ENCODE measurements at places on chromosomes 13 and 19.

GRCh38 chr19:58538257-58539168 is 5.4 kb upstream of the TRIM28 start:
- DNase-seq, result peak; percentile 82

DNA sequence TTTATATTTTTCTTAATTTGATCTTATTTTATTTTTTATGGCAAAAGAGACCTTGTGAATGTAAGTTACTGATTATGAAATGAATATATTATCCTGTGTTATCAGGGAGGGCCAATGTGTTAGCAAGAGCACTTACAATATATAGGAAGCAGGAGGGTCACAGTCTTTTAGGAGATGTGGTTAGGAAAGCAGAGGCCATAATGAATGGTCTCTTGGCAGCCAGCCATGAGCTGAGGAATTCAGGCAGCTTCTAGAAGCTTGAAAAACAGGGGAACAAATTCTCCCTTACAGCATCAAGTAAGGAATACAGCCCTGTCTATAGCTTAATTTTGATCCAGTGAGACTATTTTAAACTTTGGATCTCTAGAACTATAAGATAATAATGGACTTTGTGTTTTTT is 2374.6 kb downstream of the PCDH9 start:
- DNase-seq, result peak; percentile 15

DNA sequence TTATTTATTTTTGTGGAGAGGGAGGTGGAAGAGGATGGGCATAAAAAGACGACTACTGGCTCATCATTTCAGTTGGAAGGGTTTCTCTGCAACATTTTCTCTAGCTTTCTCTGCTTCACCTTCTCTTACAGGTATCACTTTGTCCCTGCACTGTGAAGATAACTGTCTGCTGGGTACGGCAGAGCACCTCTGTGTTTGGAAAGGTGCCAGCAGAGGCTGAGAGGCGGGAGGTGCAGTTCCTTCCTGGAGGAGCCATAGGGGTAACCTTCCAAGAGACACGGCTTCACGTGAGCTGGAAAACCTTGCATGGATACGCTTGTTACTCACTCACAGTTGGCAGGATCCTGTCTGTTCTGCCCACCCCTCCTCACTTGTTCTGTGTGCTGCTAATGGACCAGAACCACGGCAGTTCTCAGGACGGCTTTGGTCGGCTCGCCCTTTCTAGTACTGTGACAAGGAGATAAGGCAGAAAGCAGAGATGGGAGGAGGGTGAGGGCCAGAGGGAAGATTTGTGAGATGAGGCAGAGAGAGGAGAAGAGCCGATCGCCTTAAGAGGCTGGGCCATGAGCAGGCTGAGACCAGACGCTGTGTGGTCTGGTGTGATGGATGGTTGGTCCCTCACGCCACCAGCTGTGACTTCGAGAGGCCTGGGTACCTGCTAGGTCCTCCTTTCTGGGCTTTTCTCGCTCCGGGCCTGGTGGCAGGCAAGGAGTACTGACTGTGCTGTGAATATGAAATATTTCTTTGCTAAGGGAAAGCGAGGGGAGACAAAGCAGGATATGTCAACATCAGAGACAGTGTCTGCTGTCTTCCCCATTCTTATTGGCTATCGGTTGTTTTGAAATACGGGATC is 66.8 kb downstream of the MRPL57 start:
- no peak for DNase-seq

DNA sequence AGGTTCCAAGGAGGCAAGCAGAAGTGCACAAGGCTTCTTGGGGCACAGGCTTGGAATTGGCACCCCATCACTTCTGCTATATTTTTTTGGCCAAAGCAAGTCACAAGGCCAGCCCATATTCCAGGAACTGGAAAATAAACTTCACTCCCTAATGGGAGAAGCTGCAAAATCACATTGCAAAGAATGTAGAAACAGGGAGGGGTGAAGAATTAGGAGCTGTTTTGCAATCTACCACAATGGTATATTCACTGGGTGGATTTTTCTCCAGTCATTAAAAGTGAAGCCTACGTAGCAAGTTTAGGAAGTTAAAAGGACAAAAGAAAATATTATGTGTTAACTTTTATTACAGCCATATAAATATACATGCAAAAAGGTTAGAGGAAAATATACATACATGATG is 464.8 kb downstream of the COG6 start:
- no peak for DNase-seq

DNA sequence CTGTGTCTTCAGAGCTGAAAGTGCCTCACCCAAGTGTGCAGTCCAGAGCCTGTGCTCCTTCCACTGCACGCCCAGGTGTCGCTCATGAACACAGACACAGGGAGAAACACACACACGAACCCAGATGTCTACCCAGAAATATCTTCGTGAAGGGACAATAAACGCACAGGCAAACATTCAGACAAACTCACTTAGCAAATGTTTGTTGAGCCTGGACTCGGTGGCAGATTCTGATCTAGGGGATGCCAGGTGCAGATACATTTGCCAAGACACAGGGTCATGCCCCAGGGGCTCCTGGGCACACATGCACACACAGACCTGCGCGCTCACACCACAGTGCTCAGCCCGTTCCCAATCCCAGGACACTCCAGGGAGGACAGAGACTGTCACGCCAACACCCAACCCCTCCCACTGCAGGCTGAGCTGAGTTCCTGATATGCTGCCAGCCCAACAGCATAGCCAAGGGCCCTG is 31.9 kb downstream of the SCGB2B2 start:
- DNase-seq, result no peak

DNA sequence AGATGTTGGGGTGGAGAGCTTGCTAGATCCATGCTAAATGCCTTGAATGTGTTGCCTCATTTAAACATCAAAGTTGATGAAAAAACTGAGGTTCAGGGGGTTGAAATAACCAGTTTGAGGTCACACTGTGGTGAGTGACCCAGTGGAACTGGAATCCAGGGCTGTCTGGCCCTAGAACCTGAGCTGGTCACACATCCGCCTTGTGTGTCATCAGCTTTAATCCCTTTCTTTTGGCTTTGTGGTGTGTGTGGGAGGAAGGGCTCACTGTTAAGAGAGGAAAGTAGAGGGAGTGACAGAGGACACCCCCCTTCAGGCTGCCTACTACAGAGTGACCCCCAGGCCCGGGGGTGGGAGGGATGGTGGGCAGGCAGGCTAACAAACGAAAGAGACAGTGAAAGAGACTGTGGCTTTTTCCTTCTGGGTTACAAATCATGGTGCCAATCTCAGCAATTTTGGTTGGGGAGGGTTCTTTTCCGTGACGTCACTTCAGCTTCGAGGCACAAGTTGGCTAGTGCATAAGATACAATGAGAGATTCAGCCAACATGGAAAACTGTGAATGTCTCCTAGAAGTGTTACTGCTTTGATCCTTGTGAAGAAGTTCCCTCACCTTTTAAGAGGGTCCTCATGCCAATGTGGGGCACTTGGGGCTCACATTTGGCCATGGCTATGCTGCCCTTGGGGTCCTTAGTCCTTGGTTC is 164.9 kb downstream of the DLEU7 start:
- no peak for DNase-seq

DNA sequence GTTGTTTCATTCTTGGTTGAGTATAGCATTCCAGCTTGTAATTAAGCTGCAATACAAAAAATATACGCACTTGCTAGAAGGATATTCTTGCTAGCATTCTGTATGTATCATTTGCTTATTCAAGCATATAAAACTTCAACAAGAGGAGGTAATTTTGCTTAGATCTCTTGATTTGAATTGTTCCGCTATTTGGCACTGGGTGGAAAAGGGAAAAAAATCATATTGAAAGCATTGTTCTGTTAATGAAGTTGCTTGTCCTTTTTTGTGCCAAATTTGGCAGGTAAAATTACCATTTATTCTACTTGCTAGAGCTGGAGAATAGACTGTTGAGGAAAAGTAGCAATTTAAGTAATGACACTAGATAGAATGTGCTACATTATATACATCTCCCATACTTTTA is 190.2 kb downstream of the GGACT start:
- DNase-seq, result no peak

GRCh38 chr19:52554216-52554971 is 15.7 kb upstream of the ZNF701 start:
- DNase-seq, result no peak

GRCh38 chr13:89214185-89214584 is 1543.0 kb downstream of the SLITRK5 start:
- peak; percentile 19 for DNase-seq

GRCh38 chr19:16589917-16590316 is 17.7 kb upstream of the SLC35E1 start:
- DNase-seq, result no peak

DNA sequence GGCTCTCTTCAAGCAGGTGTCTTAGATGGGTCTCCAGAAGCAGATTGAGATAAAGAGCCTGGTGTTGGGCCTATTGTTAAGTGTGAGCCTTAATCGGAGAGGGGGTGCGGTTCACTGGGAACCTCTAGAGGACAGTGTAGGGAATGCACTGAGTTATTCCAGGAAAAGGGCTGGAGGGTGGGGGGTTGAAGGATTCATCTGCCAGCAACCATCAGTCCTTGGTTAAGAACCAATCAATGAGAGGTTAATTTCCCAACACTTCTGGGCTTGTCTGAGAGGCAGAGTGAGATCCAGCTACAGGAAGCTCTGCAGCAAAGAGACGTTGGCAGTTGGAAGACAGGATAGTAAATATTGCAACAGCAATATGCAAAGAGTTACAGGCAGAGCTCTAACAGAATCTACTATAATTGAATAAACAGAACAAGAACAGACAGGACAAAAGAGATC is 28.7 kb downstream of the CYP4F2 start:
- peak; percentile 57 for DNase-seq

DNA sequence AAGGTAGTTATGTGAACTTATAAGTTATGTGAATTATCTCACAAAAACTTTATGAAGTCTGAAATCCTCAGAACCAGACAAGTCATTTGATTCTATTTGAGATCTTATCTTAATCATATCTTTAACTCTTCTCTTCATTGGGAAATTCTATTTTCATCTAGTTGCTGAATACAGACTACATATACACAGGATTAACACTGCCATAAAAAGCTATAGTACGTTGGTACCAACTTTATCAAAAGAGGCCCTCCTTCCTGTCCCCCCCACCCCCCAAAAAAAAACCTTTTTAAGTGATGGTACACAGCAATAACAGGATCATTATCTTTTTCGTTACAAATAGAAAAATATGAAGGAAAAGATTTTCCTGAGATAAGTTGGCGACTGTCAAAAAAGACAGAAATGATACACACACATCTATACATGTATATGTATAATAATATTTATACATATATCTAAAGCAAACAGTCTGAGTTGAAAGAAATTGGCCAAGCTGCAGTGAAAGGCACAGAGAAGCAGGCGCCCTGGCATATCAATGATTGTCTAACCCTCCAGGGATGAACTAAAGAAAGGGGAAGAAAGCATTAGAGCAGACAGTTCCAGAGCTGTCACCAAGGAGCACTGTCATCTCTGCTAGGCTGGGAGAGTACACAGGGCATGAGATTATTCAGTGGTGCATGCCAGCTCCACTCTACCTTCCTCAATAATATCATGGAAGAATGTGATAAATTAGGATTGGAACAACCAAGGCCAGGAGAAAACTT is 116.7 kb downstream of the KLF12 start:
- DNase-seq, result peak; percentile 27
